KG1 (cell line): ENCODE measurements at places on chromosomes 16 and 17.
A peak's percentile ranks its signal among the peaks of the same experiment; 100 is the strongest.

GRCh38 chr17:2468270-2468669 lies 43.4 kb downstream of the METTL16 start:
- no peak for DNase-seq

DNA sequence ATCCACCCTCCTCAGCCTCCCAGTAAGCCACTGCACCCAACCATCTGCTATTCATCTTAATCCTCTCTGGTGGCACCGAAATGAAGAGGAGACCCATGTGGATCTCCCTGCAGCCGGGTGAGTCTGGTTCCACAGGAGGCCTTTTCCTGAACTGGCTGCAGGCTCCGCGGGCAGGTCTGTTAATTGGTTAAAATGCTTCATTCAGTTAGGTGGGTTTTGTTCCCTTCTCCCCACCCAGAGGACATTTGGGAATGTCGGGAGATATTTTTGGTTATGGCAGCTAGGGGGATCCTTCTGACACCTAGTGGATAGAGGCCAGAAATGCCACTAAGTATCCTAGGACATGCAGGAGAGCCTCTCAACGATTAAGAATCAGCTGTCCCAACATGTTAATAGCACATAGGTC lies 16.7 kb downstream of the C16orf54 start:
- DNase-seq, result no peak

DNA sequence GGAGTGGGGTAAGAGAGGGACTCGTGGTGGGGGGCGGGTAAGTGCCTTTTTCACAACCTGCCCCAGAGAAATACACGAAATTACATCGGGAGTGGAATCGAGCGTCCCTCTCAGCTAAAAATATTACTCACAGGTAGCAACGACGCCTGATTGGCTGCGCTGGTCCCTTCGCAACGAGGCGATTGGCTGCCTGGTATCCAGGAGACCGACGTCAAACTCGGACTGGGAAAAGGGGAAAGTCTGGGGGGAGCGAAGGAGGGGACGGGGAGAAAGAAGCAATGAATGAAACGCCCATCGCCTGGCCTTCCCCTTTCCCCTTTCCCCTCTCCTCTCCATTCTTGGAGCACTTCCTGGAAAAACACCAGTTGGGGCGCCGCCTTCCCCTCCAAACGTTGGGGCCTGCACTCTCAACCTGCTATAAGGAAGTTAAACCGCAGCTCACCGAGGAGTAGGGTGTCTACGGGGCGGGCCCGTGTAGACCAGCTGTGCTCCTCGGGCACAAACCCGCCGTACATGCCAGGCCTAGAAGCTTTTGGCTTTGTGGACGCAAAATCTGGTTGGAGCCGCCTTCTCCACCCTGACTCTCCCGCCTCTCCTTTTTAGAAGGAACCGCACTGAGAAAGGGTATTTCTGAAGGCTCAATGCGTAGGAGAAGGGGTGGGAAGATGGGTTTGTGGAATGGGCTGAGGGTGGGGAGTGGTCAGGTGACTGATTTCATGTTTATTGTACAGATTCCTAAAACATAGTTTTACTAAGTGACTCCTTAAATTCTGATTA lies 1.4 kb upstream of the TOB1 start:
- DNase-seq, result peak; percentile 73

DNA sequence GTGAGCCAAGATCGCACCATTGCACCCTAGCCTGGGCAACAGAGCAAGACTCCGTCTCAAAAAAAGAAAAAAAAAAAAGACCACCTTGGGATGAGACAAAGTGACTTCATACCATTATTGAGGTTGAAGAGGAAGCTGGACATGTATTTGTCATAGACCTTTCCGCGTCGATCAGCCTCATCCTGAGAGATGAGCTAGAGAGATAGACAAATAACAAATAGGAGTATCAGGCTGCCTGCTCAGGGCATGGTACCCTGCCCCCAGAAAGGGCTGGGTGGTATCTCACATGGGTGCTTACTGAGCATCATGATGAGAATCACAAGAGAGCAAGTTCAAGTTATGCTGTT lies 22.1 kb downstream of the CNTNAP1 start:
- DNase-seq, result no peak

DNA sequence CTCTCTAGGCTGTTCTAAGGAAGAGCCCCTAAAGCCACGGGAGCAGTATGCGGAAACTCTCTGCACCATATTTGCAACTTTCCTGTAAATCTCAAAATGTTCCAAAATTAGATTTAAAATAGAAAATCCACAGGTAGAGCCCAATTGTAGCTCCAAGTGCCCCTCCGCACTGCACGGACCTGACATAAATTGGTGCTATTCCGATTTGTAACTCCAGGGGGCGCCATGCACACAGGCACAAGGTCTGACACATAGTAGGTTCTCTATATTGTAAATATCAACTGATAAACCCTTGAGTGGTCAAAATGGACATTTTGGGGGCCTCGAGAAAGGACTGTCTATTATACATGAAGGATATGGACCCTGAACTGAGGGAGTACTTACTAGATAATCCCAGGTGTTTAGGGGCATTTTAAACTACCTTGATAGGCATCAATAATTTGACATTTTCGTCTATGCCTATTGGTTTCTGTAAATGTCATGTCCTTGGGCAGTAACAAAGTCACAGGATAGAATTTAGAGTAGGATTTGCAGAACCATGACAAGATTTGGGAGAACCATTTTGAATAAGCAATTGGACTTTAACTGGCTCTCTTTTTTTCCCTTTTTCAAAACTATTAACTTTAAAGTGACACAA lies 36.6 kb upstream of the TMEM132E start:
- no peak for DNase-seq

- no peak for DNase-seq
These were observed 12.5 kb downstream of the ARHGAP23 start for GRCh38 chr17:38440614-38441397.

DNA sequence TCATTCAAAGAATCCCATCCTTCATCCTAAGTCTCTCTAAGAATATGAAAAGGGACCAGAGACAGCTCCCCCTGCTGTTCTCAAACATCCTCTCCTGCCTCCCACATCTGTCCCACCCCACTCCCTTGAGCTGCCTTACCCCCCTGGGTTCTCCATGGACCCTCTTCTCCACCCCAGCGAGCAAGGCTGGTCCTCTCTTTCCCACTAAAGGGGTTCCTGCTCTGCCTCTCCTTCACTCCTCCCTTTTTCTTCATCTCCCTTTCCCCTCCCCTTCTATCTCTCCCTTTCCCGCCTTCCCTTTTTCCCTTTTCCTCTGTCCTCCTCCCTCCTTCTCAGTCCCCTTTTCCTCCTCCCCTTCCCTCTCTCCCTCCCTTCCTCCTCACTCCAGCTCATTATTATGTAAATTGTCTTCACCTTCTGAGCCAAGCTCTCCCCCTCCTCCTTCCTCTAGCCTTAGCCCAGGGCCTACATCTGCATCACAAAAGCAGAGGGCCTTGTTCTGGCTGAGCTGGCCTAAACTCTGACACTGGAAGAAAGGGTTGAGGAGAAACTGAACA lies 90.0 kb downstream of the GNAO1 start:
- no peak for DNase-seq
